ENCODE measurements at places on chromosomes 7 and 10.

DNA sequence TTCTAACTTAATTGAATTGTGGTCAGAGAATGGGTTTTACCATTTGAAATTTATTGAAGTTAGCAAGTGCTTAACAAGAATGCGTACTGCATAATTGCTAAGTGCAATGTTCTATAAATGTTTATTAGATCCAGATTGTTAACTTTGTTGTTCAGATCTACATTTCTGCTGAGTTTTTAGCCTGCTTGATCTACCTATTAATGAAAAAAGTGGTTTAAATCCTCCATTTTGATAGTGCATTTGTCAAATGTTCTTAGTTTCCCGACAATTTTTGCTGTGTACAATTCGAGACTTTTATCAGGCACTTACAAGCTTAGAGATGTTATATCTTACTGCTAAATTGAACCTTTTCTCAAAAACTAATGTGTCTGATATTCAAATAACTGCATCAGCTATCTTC lies 156.4 kb upstream of the ADCY1 start:
- DNase-seq: no peak

DNA sequence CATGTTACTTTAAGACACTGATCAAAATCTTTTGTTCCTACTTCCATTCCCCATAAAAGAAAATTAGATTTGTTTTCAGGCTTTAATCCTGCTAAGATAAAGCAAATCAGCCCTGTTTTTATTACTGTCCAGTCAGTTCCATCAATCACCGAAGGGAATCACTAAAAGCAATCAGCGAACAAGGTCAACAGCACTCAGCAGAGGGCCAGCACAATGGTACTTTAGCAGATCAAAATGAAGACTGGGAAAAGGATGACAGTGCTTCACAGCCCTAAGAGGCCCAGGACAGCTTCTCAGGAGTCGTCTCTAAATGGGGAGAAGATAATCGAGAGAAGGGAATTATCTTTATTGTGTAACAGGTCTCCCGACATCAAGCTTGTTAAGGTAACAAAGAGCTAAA lies 32.7 kb downstream of the SEM1 start:
- DNase-seq: no peak

GRCh38 chr7:107689553-107689952 lies 28.9 kb downstream of the SLC26A4 start:
- DNase-seq: no peak

GRCh38 chr10:97474918-97475317 lies 23.3 kb downstream of the MMS19 start:
- no peak for DNase-seq

DNA sequence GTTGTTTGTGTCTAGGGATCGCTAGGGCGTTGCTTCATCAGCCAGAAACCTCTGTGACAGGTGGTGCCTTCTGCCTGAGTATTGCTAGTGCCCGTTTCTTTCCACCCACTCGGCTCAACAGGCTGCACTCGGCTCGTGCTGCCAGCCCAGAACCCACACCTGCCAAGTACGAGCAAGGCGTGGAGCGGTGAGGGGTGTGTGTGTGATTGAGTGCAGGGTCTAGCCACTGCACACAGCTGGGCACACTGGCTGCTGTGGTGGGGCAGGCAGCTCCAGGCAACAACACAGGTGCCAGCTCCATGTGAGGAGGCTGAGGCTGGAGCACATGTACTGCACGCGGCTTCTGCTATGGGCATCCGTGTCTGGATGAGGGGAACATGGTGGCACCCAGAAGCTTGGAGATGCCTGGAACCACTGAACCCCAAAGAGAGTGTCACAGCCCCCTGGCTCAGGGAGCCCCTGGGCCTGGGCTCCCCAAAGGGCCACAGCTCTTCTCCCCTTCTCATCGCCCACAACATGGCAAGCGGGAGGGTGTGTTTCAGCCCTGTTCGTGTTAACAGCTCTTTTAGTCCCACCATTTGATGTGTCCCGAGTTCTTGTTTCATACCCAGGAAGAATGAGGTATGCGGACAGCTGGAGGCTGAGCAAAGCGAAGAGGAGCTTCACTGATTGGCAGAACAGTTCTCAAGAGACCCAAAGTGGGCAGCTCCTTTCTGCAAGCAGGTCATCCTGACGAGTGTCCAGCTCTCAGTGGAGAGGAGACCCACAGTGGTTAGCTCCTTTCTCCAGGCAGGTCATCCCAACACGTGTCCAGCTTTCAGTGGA lies 78.1 kb downstream of the HDAC9 start:
- peak; percentile 60 for DNase-seq

DNA sequence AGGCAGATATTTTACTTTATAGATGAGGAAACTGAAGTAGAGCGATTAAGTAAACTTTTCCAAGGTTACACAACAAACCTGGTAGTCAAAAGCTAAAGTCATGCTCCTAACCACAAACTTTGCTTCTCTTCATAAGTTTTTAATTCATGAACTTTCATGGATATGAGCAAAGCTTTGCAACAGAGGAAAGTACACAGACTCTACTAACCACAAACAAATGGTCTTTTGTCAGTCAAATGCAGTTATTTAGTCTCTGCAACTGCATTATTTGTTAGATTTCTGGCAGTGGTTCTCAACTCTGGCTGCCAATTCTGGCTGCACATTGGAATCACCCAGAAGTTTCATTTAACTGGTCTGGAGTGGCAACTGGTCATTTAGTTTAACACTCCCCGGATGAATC lies 140.6 kb upstream of the TMEM168 start:
- DNase-seq: no peak

DNA sequence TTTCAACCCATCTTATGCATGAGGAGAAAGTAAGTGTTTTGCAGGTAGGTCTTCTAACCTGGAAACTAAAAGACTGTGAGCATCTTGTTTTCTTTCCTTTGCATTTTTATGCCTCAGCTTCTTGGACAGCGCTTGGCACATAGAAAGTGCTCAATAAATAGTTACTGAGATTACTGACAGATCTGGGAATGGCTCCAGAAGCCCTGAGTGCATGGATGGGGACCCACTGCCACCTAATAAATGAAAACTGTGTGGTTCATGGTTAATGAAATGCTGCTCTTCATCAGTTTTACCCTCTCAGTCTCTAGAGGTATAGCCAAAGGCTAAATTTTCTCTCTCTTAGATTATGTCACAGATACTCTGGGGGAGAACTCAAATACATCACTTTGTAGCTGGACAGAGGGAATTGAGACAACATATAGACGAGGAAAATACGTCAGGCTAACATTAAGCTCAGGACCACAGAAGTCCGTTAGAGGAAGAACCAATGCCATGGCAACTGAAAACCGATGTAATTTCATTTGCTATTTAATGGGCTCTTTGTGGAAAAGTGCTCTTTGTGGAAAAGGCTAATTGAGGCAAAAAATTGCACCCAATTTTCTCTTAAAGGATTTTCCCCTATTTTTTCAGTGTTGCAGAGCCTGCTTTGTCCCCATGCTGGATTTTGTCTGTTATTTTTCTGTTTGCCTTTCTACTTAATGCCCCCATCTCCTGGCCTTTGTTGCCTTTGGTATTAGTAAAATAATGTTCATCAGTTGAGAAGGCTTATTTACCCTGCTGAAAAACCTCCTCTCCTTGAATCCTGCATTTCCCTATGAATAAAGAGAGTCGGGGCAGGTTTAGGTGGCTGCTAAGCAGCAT lies 17.8 kb downstream of the ASB4 start:
- DNase-seq: no peak

DNA sequence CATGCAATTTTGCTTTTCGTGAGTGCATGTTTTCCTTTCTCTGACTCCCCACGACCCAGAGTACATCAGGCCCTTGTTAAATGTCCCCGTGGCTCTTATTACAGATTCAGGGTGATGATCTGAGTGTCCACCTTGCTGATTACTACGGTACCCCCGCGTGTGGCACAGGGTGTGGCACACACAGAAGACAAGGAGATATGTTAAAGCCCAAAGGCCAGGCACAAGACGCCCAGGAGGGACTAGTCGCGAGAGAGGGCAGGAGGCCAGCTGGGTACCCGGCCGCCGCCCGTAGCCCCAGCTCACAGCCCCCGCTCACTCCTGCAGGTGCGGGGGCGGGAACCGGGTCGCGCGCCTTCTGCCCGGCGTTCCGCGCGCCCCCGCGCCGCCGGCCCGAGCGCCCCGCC lies 281 bp upstream of the EXOC6 start:
- DNase-seq: peak; percentile 93

DNA sequence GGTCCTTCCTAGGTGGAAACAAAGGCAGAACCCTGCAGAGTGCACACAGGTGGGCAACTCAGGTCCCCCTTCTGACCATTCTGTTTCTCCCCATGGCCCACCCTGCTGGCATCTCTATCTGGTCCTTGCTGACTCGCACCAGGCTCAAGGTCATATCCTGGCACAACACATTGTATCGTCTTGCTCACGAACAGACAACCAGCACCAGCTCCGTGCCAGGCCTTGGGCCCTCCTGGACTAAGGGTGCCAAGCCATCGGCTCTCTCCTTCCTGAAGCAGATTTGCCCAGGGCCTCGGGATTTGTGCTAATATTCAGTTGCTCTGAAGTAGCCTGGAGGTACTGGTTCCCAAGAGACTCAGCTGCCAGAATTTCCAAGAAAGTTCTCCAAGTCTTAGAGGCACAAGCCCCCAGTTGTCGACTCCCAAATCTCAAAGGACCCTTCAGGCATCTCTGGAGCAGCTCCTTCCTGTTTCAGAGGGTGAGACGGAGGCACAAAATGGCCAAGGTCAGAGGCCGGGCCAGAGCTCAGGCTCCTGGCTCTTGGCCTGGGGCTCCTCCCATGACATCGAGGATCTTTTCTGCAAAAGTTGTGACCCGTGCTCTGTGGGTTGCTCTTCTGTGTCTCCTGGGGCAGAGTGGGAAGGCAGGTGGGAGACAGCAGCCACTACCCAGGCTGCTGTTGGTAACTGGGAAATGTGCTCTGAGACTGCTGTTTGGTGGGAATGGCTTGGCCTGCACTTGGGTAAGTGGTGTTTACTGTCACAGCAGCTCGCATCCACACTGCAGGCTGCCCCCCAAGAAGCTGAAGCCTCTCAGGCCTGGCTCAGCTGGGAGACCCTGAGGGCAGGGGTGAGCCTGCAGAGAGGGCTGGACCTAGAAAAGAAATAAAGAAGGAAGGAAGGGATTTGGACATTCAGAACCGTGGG lies 121.3 kb downstream of the RGS10 start:
- no peak for DNase-seq

GRCh38 chr7:23275912-23276311 lies 23.2 kb upstream of the MALSU1 start:
- DNase-seq: no peak

DNA sequence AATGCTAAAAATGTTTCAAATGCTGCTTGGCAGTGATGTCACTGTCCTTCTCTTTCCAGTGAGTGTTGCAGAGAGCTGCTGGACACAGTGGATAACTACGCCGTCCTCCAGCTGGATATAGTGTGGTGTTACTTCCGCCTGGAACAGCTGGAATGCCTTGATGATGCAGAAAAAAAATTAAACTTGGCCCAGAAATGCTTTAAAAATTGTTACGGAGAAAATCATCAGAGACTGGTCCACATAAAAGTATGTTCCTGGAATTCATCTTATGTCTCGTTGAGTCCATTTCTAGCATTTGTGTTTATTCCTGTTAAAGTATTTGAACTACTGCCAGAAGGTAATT lies 25.2 kb downstream of the NUB1 start:
- no peak for DNase-seq

GRCh38 chr7:9671979-9672917 lies 1238.8 kb downstream of the NXPH1 start:
- no peak for DNase-seq

- no peak for DNase-seq
These were observed 313.3 kb downstream of the FRMD4A start for GRCh38 chr10:14017467-14017866.

DNA sequence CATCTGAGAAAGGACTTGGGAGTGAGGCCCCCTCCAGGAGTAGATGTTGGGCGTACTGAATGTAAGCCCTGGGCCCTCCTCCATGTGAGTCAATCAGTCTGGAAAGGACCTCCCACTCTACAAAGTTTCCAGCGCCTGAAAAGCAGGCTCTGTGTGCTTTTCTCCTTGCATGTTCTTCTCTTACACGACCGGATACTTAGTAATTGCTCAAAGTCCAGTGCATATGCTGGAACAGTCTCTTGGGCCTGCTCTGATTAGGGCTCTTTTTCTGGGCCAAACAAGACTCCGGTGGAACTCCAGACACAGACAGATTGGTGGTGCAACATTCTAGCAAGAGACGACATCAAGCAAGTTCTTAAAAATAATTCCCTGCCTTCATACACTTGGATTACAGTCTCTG lies 38.3 kb upstream of the RAPGEF5 start:
- no peak for DNase-seq

- no peak for DNase-seq
These were observed 104.6 kb downstream of the ITGB8 start for GRCh38 chr7:20435305-20435704.

GRCh38 chr10:86356296-86356695 lies 10.3 kb downstream of the GRID1 start:
- no peak for DNase-seq

DNA sequence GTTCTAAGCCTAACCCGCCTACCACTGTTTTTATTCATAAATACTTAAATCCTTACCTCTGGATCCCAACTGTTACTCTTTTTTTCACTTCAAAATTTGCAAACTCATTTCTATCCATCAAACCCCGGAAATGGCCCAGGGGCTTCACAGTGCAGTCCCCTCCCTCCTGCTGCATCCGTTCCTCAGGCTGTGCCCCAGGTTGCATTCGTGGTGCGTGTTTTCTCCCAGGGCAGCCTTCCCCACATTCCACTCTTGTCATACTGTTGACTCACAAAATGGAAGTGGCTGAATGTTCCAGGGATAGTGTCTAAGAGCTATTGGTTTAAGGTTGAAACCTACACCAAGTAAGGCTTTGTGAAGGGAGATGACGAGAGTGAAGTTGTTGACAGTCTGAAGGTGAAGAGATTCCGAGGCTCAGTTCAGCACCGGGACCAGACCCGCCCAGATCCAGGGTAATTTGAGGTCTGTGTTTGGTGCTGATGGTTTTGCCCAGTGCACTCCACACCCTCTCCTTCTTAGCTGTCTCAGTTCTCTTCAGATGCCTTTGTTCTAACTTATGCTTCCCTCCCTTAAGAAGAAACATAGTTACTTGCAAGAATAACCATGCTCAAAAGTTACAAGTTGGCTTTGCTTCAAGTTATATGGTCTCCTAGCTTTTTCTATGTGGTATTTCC lies 7.7 kb downstream of the INSIG1 start:
- DNase-seq: no peak

GRCh38 chr7:30713392-30713791 lies 31.1 kb upstream of the CRHR2 start:
- no peak for DNase-seq

GRCh38 chr7:19105546-19105945 lies 11.9 kb downstream of the TWIST1 start:
- no peak for DNase-seq

DNA sequence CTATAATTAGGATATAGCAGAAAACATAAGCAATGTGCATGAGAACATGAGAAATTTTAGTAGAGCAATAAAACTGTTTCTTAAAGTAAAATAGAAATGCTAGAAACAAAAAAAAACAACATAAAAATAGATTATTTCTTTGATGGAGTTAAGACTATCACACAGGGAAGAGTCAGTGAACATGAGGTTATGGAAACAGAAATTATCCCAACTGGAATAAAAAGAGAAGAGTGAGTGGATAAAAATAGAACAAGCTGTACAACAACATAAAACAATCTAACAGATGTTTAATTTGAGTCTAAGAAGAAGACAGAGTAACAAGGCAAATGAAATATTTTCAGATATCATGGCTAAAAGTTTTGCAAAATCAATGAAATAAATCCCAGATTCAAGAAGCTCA lies 7.5 kb upstream of the OR6B1 start:
- no peak for DNase-seq

GRCh38 chr10:131399981-131400380 lies 88.5 kb upstream of the TCERG1L start:
- DNase-seq: no peak

- no peak for DNase-seq
These were observed 80.7 kb downstream of the PDGFA start for GRCh38 chr7:438916-439315.
